Fibroblast of gingiva (primary cell): ENCODE measurements at places on chromosomes 3 and 15.

GRCh38 chr15:82680200-82681102 is 29.2 kb downstream of the AP3B2 start:
- DNase-seq, result no peak

DNA sequence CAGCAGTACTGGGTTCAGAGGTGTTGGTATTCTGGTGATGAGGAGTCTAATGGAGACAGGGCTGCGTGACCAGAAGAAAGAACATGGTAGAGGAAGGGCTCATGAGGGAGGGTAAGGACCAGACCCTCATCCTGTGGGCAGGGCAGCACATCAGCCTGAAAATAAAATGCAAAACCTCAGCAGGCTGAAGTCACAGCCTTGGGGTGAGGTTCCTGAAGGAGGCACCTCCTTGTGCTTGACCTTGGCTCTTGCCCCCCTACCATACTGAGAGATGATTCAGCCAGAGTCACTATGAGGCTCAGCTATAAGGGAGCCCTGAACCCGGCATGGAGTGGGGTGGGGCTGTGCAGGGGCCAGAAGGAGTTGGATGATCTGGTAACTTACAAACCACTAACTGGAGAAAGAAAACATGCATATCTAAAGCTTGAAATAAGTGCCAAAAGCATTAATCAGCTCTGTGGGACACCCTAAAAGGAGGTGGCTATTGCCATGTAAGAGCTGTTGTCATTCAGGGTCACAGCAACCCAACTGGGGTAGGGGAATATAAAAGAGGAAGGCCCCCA is 60.2 kb downstream of the CORO2B start:
- DNase-seq, result peak; percentile 20

DNA sequence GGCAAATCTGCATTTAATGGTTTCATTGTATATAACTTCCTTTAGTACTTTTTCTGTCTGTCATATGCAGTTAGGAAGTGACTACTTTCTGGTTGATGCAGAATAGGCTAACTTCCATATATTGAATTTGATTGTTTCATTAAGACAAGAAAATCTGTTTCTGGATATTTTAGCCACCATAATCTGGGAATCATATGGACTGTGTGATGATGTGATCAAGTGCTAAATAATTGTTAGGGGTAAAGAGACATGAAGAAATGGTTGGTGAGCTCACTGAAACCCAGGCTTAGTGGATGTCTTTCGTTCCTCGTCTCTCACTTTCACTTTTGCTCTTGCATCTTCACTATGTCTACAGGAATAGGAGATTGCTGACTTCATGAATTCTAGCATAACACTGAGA is 3.5 kb upstream of the MNS1 start:
- DNase-seq, result peak; percentile 21

DNA sequence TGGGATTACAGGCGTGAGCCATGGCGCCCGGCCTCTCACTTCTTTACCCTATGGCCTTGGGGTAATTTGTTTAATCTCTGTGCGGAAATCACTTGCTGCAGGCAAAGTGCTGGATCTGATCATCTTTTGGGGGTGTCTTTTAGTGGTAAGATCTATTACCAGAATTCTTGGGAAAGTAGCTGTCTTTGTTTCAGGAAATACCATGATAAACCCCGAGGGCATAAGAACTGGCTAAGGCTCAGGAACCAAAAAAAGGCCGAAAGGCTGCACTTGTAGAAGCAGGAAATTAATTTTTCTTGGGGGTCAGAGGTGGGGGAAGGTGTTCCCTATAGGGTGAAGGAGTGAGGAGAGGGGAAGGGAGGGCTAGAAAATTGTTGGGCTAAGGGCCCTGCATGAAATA is 22.7 kb upstream of the IGF2BP2 start:
- DNase-seq, result peak; percentile 43

DNA sequence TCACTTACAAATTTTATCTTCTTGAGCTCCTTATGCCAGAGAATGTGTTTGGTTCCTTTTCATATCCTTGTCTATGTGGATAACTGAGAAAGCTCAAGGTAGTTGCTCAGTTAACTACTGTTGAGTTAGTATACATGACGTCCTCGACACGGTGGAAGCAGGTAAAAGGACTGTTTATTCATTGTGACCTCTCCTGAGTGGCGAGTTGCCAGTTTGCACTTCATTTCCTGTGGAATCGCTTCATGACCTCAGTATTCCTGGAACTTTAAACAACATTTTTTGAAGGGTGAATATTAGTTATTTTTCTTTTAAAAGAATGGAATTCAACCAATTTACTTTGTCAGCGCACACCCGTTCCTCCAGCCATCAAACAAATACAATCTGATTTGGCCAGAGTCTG is 1.2 kb upstream of the TPRG1 start:
- DNase-seq, result no peak

- peak; percentile 50 for DNase-seq
Observed at GRCh38 chr15:60396100-60396499, 1.7 kb downstream of the ANXA2 start.

GRCh38 chr3:132445817-132446216 is 28.5 kb downstream of the DNAJC13 start:
- peak; percentile 92 for DNase-seq

DNA sequence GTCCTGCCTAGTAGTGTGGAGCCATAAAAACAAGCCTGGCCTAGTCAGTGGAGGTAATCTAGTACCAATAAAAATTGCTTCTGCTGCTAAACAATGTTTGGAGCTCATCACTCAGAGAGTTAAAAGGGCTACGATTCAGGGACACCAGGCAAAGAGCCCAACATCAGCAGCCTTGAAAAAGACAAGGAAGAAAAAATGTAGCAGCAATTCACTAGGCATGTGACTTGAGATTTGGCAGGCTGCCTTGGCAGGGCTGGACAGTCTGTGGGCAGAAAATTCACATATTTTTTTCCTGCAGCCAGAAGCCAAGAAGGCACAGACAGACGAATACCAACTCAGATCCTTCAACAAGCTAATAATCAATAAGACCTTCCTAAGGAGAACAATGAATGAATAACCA is 47.2 kb downstream of the IGSF11 start:
- DNase-seq, result peak; percentile 32

- no peak for DNase-seq
Observed at GRCh38 chr3:123353850-123354233, 95.0 kb downstream of the ADCY5 start.
